ENCODE measurements at places on chromosomes 4 and X. TPM values are rescaled to one million over a fixed set of nuclear protein-coding genes. Genes with fewer than 3 reads are reported as not detected.

- H3K27me3 ChIP-seq: no peaks in the 10 kb centered on the region
- no peak overlapping the region for H3K4me3 ChIP-seq
- no peaks in the 10 kb centered on the region for H3K36me3 ChIP-seq
- no peak overlapping the region for H3K27ac ChIP-seq
These were observed 512.3 kb downstream of the FAT4 start for GRCh38 chr4:125826801-125827695.

RAB9B gene
- total RNA-seq: 1.1 TPM

ANXA10 gene
- not detected for total RNA-seq

DDX60 gene
- total RNA-seq: 31.6 TPM

GRCh38 chr4:113043591-113043990 is 5.9 kb upstream of the ANK2 start:
- no peaks in the 10 kb centered on the region for H3K4me1 ChIP-seq
- DNase-seq: no peak
- H3K27ac ChIP-seq: no peak overlapping the region
- H3K4me3 ChIP-seq: no peak overlapping the region
- no peaks in the 10 kb centered on the region for H3K36me3 ChIP-seq

GRCh38 chr4:125917559-125917958 is 602.8 kb downstream of the FAT4 start:
- no peaks in the 10 kb centered on the region for H3K36me3 ChIP-seq
- no peak overlapping the region for H3K27ac ChIP-seq
- DNase-seq: no peak
- no peaks in the 10 kb centered on the region for H3K4me1 ChIP-seq
- H3K4me3 ChIP-seq: no peak overlapping the region

DNA sequence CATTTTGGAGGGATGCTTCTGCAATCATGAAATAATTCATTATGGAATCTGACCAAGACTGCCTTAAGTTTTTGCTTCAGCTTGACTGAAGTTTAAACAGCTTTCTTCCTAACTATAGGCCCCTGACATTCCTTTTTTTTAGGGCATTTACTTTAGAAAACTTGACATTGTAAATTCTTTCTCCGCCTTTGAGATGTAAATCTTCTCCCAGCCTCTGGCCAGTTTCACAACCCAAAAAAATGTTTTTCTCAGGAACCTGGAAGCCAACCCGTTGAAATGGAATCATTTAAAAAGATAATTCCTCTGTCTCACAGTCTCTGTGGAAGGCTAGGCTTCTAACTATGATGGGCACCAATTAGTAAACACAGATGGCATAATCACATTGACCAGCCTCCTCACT is 710.4 kb upstream of the PABPC4L start:
- no peak for DNase-seq
- H3K36me3 ChIP-seq: no peaks in the 10 kb centered on the region
- no peak overlapping the region for H3K4me3 ChIP-seq
- H3K27ac ChIP-seq: no peak overlapping the region

GRCh38 chrX:9340598-9341290 is 124.1 kb upstream of the TBL1X start:
- H3K27me3 ChIP-seq: no peaks in the 10 kb centered on the region
- H3K27ac ChIP-seq: peak overlapping the region; percentile 37
- no peak for DNase-seq
- H3K4me1 ChIP-seq: no peaks in the 10 kb centered on the region

GRCh38 chrX:136794080-136794479 is 13.3 kb upstream of the ARHGEF6 start:
- no peaks in the 10 kb centered on the region for H3K4me1 ChIP-seq
- no peak for DNase-seq
- H3K27me3 ChIP-seq: no peaks in the 10 kb centered on the region

REELD1 gene
- 0.66 TPM for total RNA-seq

PPARGC1A gene
- total RNA-seq: 80.8 TPM

DNA sequence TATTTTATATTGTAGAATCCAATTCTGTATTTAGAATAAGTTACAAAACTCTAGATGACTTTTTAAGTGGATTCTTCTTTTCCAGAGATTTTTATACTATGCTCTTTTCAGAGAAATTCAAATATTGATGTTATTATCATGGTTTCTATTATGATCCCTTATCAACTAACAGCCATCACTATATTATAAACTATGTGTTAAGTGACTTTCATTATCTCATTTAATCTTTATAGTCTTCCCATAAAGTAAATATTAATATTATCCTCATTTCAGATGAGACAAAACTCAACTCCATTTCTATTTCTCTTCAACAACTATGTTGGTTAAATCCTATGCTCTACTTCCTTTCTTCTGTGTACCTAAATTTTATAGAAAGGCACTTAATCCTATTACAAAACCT is 132.6 kb downstream of the ANKRD50 start:
- no peaks in the 10 kb centered on the region for H3K27me3 ChIP-seq

- H3K36me3 ChIP-seq: no peaks in the 10 kb centered on the region
- no peak for DNase-seq
- H3K27me3 ChIP-seq: no peaks in the 10 kb centered on the region
- H3K27ac ChIP-seq: no peak overlapping the region
- H3K4me1 ChIP-seq: no peaks in the 10 kb centered on the region
These were observed 1.2 kb downstream of the ENPP6 start for GRCh38 chr4:184216515-184216914.

GUCY1B1 gene
- total RNA-seq: 24.7 TPM

DNA sequence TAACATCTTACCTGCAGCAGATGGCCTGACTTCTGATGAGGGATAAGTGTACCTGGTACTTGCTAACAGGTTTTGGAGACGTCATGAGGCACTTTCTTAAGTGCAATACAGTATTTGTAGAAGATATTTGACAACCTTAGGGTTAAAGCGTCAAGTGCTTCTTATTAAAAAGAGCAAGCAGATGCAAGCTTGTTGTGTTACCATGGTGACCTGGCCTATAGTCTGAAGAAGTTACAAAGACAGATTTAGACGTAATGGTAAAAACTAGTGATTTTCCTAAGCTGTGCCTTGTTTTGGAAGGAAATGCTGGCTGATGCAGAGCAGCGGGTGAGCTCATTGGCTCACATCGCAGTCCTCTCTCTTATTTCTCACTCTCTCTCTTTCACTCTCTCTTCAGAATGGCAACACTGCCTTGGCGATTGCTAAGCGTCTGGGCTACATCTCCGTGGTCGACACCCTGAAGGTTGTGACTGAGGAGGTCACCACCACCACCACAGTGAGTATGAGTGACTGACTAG is 243.6 kb downstream of the ANK2 start:
- peaks cover 5% of the 10 kb centered on the region for H3K4me1 ChIP-seq
- H3K27me3 ChIP-seq: no peaks in the 10 kb centered on the region
- DNase-seq: peak; percentile 47
- H3K27ac ChIP-seq: no peak overlapping the region
- no peaks in the 10 kb centered on the region for H3K36me3 ChIP-seq

- no peaks in the 10 kb centered on the region for H3K27me3 ChIP-seq
- DNase-seq: no peak
- no peaks in the 10 kb centered on the region for H3K36me3 ChIP-seq
- H3K27ac ChIP-seq: no peak overlapping the region
These were observed 27.2 kb upstream of the TENM3 start for GRCh38 chr4:182216005-182216404.

GRCh38 chrX:36543499-36543898 is 464.7 kb upstream of the FAM47C start:
- no peak overlapping the region for H3K27ac ChIP-seq
- no peaks in the 10 kb centered on the region for H3K27me3 ChIP-seq
- H3K4me3 ChIP-seq: no peak overlapping the region
- H3K36me3 ChIP-seq: no peaks in the 10 kb centered on the region
- no peak for DNase-seq
- no peaks in the 10 kb centered on the region for H3K4me1 ChIP-seq
